ENCODE measurements at places on chromosomes 11 and 22.

- no peaks in the 10 kb centered on the region for H3K36me3 ChIP-seq
- no peak overlapping the region for H3K27ac ChIP-seq
- peaks cover 4% of the 10 kb centered on the region for H3K4me1 ChIP-seq
- H3K27me3 ChIP-seq, result no peaks in the 10 kb centered on the region
- no peak for DNase-seq
- no peak overlapping the region for H3K4me3 ChIP-seq
These were observed 15.5 kb upstream of the TIMP3 start for GRCh38 chr22:32786027-32786418.

DNA sequence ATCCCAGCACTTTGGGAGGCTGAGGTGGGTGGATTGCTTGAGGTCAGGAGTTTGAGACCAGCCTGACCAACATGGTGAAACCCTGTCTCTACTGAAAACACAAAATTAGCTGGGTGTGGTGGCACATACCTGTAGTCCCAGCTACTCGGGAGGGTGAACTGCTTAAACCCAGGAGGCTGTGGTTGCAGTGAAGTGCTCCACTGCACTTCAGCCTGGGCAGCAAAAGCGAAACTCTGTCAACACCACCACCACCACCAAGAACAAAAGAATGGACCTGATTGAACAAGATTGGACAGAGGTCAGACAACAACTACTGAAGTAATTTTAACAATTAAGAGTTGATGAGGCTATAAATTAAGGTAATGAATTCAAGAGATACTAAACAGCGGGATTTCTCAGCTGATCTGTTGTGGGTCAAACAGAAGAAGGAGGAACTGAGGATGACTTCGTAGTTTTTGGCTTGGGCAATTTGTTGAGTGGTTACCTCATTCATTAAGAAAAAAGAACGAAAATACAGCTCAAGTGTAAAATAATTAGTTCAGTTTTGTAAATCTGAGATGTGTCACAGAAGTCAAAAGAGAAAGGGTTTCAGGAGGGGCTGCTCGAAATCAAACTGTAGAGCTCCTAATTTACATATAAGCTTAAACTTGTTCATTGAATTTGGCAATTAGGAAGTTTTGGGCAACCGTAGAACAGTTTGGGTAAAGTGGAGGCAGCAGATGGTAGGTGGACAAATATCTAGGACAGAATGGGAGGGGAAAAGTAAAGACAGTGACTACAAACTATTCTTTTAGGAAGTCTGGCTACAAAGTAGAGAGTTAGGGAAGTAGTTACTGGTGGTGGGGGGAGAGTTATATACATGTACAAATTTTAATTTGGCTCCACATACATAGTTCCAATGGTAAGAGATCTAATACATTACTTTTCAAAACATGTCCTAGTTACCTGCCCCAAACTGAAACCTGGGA is 4.5 kb downstream of the IL18 start:
- no peak for DNase-seq
- no peaks in the 10 kb centered on the region for H3K4me1 ChIP-seq
- H3K4me3 ChIP-seq, result no peak overlapping the region
- H3K27me3 ChIP-seq, result no peaks in the 10 kb centered on the region

GRCh38 chr11:18715476-18715875 is 10.5 kb downstream of the IGSF22 start:
- peaks cover 2% of the 10 kb centered on the region for H3K4me1 ChIP-seq
- no peaks in the 10 kb centered on the region for H3K36me3 ChIP-seq
- H3K27me3 ChIP-seq, result no peaks in the 10 kb centered on the region
- H3K27ac ChIP-seq, result no peak overlapping the region
- no peak for DNase-seq

DNA sequence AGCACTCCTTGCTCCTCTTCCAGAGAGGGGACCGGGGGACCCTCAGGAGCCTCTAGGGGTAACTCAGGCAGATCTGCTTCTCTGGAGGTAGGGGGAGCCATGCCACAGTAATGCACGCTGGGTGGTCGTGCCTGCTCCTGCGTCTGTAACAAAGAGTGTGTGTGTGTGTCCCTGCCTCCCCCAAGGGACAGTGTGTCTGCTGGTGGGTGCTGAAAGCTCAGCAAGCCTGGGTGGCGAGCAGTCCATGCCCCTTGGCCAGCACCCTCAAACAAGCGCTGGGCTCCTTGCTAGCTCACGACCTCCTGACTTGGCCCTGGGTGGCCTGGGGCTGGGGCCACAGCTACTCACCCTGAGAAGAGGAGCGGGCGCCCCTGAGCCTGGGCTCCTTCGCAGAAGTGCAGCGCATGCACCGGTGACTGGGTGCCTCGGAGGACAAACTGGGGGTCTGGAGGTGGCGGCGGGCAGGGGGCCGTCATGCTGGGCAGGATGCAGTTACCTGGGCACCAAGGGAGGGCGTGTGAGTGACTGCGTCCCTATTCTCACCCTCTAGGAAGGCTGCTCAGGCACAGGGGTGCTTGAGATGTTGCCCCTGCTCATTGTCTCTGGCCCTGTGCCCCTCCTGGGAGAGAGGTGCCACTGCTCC is 33.7 kb downstream of the GNB1L start:
- H3K4me3 ChIP-seq, result no peak overlapping the region
- no peaks in the 10 kb centered on the region for H3K27me3 ChIP-seq
- no peaks in the 10 kb centered on the region for H3K36me3 ChIP-seq
- H3K4me1 ChIP-seq, result no peaks in the 10 kb centered on the region
- DNase-seq, result no peak
- no peak overlapping the region for H3K27ac ChIP-seq

DNA sequence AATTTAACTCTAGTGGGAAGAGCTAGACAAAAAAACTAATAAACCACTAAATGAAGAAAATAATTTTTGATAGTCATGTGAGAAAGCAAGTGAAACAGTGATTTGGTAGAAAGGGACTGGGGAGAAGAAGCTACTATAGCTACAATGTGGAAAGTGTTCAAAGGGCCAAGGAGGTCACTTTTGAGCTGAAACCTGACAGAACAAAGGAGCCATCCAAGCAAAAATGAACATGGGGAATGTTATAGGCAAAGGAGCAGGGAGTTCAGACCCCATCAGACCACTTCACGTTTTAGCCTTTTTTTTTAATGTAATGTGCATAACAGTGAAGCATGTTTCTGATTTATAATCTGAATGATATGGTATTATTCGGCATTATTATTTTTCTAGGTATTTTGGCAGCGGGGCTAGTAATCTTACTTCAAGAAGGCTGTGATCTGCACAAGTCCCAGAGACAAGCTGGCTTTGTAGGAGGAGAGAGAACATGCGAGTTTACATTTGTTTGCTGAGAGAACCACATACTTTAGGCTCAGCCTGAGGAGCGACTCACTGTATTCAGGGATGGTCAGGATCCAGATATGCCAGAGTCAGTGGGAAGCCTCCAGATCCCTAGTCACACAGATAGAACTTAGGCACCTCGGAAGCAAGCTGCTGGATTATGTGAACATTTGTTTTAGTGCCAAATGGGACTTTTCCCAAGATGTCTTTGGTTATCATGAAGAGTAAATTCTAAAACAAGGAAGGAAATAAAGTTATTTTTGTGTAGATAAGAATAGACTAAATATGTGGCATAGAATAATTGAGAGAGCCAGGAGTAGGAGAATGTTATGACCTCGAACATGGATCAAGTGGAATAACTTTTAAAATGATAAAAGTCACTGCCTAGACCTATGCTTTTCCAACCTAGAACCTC is 118.6 kb downstream of the TRIM44 start:
- H3K36me3 ChIP-seq, result no peaks in the 10 kb centered on the region
- no peak overlapping the region for H3K27ac ChIP-seq
- no peaks in the 10 kb centered on the region for H3K27me3 ChIP-seq
- DNase-seq, result no peak
- H3K4me1 ChIP-seq, result peaks cover 15% of the 10 kb centered on the region
- no peak overlapping the region for H3K4me3 ChIP-seq

Measured in heart right ventricle (tissue), 16 donors.